AG08395 (cell line): ENCODE measurements at places on chromosomes 12 and 14.

DNA sequence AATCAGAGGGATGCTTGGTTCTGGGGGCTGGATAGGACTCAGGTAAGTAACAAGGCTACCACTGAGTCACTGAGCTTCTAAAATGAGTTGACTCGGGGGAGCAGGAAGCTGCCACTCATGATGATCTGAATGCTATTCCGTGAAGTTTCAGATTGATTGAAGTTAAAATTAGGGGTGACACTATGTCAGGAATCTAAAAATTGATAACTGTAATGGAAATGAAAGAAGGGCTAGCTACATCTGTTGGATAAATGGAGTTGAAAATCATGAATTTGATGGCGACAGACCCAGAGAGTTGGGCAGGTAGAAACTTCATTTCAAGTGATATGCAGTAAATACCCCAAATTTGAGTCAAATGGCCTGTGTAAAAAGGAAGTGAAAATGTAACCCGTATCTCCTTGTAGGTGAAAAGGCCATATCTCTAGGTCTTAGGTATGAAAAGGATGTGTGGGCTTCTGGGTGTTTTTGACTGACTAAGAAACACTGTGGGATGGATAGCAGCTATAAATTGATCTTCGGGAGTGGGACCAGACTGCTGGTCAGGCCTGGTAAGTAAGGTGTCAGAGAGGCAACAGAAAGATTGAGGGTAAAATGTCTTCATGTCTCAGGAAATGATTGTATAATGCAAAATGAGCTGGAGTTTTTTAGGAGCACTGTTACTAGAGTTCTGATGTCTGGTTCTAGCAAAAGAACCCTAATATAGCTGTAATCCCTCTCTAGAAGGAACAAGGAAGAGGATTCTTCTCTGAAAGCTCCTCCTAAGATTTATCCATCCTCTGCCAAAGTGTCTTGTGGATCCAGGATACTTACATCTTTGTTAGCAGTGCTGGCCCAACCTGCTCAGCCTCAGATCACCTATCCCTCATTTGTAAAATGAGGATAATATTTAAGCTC lies 57.3 kb downstream of the DAD1 start:
- DNase-seq, result no peak

GRCh38 chr14:63747846-63748245 lies 20.0 kb upstream of the SGPP1 start:
- DNase-seq, result no peak

GRCh38 chr12:47903927-47904712 lies 674 bp downstream of the VDR start:
- peak; percentile 76 for DNase-seq

DNA sequence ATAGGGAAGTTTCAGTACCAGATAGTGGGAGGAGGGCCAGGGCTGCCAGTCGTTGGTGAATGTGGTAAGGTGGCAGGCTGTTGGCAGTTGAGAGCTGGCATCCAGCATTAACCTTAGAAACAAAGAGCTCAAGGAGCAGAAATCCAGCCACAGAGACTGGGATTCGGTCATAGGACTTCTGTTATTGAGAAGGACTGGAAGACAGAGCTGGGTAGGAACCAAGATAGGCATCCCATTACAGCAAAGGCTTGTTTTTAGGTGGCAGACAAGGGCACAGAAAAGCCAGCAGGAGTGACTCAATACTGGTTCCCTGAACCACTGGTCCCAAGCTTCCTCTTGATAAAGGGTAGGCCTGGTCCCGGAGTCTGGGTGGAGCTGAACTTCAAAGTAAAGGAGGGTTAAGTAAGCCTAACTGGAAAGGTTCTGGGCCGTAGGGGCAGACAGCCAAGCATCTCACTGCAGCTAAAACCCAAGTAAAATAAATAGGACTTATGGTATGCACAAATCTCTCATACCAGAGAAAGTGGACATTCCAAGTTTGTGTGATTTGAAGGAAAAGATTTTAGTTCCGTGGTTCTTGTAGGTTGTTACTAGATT lies 147.9 kb downstream of the ETV6 start:
- peak; percentile 64 for DNase-seq

DNA sequence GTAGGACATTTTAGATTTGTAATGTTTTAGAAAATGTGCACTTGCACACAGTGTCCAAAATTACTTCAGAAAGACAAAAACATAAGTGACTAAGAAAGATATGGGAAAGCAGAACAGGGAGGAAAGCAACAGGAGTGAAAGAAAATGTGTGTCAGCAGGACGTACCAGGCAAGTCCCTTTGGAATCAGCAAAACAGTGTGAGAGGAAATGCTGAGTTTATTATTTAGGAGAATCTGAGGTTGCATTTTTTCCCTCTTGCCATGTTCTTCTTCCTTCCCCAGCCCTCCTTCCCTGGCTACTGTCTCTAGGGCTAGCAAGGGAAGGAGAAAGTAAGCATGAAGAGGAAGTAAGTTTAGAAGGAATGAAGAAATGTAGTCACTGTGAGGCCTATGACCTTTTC lies 67.7 kb upstream of the CD163 start:
- no peak for DNase-seq

DNA sequence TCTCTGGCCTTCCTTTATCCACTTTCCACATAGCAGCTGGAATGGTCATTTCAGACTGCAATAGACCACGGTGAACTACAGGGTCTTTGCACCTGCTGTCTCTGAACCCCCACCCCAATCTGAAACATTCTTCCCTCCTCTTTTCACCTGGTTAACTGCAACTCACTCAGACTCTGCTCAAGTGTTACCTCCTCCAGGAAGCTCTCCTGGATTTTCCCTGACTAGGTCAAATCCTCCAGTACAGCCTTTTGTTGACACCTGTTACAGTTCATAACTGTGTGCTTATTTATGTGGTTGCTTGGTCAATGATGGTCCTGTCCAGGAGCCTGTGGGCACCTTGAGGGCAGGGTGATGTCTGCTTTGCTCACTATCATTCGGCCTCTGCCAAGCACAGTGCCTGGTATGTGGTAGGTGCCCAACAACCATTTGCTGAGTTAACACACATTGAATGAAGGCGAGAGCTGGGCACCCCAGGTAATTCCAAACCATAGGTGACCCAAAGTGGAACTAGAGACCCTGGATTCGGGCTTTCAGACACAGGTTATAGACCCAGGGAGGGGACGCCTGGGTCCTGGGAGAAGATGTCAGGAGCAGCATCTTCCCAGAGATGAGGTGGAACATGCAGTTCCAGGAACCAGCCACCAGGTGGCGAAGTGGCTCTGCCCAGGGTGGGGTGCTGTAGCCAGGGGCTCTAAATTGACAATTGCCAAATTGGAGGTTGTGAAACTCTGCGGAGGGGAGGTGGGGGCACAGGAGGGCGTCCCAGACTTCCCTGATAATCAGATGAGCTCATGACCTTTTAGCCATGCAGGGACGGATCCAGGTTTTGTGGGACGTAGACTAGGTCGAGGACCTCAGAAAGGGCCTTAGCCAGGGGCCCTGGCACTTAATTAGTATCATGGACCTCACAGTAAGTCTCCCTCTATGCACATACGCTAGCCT lies 28.1 kb downstream of the TRPV4 start:
- DNase-seq, result peak; percentile 87

- no peak for DNase-seq
Observed at GRCh38 chr14:85122690-85123089, 407.3 kb upstream of the FLRT2 start.

DNA sequence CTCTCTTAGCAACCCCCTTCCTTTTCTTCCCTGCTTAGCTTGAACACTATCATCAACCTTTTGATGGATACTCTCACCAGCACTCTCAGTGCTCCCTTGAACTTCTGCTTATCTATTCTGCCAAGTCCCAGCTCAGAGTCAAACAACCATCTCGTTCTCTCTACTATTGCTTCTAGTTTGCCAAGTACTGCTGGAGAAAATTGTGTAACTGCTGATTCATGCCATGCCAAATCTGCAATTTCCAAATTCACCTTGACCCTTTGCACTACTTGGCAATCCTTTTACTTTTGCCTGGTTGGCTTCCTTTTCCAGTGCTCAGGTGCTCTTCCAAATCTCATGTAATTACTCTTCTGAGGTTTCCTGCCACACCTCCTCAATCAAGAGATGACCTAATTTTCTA lies 2.8 kb upstream of the CCDC196 start:
- DNase-seq, result no peak

- DNase-seq, result peak; percentile 73
Observed at GRCh38 chr14:64841121-64841651, 38.5 kb downstream of the SPTB start.
